ENCODE measurements at places on chromosomes 3 and 15.

DNA sequence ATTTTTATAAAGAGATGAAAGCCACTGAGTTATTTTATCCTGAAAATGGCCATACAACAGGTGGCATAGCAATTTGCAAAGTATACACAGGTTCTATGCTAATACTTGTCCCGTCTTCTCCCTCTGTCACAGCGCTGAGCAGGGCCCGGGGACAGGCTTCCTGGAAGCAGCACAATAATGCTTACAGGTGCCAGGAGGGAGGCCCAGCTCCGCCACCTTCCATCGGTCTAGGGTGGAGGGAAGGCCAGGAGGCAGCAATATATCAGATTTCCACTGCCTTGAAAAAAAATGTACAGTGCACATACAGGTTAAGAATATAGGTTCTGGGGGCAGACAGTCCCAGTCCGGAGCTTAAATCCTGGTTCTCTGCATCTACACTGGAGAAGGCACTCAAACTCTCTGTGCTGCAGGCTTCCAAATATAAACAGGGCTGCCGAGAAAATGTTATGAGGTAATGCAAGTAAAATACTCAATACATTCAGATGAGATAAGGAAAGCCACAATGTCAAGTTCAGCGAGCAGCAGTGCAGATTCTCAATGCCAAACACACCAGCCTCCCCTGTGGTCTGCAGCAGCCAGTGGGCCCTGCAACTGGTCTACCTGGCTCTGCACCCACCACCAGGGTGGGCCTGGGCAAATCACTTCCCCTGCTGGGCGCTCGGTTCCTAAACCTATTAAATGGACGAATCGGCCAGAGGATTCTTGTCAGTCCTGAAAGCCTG is 189.6 kb downstream of the XXYLT1 start:
- peak; percentile 87 for DNase-seq

GRCh38 chr15:99187936-99188335 is 61.4 kb downstream of the TTC23 start:
- DNase-seq: no peak

- no peak for DNase-seq
Observed at GRCh38 chr3:59451800-59452746, 402.2 kb upstream of the CFAP20DC start.

DNA sequence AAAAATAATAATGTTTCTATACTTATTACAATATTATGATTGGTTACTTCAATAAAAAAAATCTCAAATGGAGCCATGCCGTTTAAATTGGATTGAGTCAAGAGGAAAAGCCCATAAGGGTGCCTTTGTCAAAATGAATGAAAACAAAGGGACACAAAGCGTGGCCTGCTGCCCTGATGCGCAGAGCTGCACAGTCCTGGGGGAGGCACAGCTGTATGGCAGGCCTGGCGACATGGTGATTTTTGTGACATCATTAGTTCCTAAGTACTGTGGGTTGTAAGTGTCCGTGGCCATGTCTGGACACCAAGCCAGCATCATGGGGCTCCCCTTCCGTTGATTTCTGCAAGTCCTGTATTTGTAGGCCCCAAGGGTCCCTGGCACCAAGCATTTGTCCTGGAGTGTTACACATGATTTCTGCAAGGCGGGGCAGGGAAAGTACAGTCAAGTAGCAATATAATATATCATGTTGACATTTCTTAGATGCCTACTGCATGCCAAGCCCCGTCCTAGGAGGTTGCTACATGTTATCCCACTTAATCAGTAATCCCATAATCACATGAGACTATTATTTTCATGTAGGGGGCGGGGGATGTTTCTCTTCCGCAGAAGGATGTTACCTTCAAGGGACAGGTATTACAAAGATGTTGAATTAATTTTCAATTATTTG is 59.7 kb downstream of the GHSR start:
- no peak for DNase-seq

DNA sequence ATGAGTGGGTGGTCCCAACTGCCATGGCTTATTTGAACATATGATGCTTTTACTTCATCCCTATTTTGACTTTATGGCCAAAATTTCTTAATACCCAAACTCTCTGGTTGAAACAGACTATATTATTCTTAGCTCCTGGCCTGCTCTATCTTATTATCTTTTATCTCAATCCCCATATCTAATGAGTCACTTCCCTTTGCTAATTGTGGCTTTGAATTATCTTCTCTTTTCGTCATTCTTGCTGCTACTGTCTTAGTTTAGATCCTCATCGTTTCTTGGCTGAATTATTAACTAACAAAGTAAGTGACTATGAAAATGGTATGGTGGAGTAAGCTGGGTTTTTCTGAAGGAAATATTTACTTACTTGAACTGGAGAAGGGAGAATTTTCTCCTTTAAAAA is 28.2 kb upstream of the DNAJC19 start:
- no peak for DNase-seq

- DNase-seq: no peak
Observed at GRCh38 chr3:105862217-105862616, 6.6 kb downstream of the CBLB start.

GRCh38 chr3:143120716-143121240 is 1.2 kb downstream of the CHST2 start:
- no peak for DNase-seq

- DNase-seq: no peak
Observed at GRCh38 chr3:13057282-13058040, 15.8 kb downstream of the IQSEC1 start.

GRCh38 chr15:48722764-48723661 is 77.5 kb upstream of the FBN1 start:
- DNase-seq: no peak

GRCh38 chr3:126834596-126835471 is 130.8 kb downstream of the CHCHD6 start:
- no peak for DNase-seq

DNA sequence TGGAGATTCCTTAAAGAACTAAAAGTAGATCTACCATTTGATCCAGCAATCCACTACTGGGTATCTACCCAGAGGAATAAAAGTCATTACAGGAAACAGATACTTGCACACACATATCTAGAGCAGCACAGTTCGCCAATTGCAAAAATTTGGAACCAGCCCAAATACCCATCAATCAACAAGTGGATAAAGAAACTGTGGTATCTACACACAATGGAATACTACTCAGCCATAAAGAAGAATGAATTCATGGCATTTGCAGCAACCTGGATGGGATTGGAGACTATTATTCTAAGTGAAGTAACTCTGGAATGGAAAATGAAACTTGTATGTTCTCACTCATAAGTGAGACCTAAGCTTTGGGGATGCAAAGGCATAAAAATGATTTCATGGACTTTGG is 23.8 kb downstream of the SLC7A14 start:
- DNase-seq: no peak

DNA sequence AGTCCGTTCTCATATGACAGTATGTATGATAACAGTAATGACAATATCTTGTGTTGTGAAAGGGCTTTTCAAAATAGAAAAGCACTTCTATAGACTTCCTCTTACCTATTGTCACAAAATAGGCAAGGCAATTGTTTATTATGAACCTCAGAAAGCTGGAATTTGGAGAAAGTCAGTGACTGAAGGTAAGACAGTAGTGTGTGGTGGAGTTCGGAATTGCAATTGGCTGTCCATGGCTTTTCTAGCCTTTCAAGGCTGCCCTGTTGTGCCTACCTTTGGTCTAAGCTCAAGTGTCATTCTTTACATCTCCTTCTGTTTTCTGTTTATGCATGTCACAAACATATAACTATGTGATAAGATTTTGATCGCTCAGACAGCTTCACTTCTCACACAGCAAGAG is 219.3 kb upstream of the NR2E3 start:
- DNase-seq: no peak

- no peak for DNase-seq
Observed at GRCh38 chr15:56086566-56086965, 93.2 kb upstream of the NEDD4 start.

GRCh38 chr3:120200493-120201235 is 84.4 kb downstream of the GPR156 start:
- DNase-seq: no peak

GRCh38 chr3:11539677-11540076 is 104.0 kb downstream of the VGLL4 start:
- DNase-seq: no peak

DNA sequence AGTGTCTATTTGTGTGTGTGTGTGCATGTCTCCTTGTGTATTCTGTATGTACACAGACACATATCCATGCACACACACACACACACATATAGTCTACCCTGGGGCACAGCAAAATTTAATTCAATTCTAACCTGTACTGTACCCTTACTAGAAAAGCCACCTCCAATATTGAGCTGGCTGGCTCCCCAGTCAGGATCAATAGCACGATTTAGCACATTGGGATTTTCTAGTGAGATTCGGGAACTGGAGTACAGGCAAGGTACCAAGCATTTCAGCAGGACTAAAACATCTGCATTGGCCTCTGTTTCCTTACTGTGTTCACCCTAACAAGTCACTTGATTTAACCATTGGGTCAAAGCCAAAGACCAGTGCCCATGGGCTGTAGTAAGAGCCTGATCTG is 13.2 kb downstream of the FSTL1 start:
- no peak for DNase-seq

DNA sequence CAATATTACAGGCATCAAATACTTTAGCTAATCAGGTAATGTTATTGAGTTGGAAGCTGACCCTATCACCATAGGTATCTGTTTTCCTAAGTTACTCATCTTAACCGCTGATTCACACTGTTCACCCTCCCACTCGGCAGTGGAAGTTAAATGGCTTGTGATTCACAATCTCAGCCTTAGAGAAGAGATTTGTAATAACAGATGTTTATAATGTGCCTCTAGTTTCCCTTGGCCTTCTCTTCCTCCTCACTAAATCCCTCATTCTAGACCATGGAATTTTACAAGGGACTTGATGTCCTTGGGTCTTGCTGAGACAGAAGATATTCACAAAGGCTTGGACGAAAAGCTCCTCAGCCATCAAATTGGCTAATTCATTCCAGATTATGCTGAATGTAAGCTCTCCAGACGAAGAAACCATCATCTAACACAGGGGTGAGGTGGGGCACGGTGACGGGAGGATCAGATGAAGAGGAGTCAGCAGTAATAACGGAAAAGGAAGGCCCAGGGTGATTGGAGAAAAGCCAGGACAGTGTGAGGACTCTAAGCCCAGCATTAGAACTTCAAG is 931.7 kb downstream of the MCTP2 start:
- DNase-seq: no peak

- DNase-seq: no peak
Observed at GRCh38 chr3:184800349-184800930, 11.5 kb upstream of the VPS8 start.

GRCh38 chr3:12984023-12984823 is 89.0 kb downstream of the IQSEC1 start:
- DNase-seq: peak; percentile 13

- DNase-seq: no peak
Observed at GRCh38 chr3:125192190-125193035, 20.1 kb downstream of the SLC12A8 start.

GRCh38 chr3:56836276-56837163 is 34.8 kb upstream of the ARHGEF3 start:
- no peak for DNase-seq

DNA sequence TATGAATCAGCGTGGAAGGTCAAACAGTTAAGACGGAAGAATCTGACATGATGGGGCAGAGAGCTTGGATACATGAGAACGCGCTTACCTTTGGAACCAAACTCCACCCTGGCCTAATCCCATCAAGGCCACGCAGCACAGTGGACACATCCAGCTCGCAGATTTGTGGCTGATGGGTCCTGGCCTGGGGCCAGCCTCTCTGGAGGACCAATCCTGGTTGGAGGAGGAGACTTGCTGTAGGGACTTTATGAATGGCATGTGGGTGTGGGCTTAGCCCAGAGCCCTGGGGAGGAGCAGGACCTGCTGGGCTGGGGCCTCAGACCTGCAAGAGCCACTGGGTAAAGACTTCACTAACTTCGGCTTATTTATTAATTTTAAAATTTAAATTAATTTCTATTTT is 73.4 kb upstream of the ANKRD34C start:
- DNase-seq: no peak

DNA sequence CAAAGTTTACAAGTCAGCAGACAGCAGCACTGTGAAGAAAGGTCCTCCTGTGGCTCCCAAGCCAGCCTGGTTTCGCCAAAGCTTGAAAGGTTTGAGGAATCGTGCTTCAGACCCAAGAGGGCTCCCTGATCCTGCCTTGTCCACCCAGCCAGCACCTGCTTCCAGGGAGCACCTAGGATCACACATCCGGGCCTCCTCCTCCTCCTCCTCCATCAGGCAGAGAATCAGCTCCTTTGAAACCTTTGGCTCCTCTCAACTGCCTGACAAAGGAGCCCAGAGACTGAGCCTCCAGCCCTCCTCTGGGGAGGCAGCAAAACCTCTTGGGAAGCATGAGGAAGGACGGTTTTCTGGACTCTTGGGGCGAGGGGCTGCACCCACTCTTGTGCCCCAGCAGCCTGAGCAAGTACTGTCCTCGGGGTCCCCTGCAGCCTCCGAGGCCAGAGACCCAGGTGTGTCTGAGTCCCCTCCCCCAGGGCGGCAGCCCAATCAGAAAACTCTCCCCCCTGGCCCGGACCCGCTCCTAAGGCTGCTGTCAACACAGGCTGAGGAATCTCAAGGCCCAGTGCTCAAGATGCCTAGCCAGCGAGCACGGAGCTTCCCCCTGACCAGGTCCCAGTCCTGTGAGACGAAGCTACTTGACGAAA is 24.2 kb downstream of the STARD5 start:
- no peak for DNase-seq

DNA sequence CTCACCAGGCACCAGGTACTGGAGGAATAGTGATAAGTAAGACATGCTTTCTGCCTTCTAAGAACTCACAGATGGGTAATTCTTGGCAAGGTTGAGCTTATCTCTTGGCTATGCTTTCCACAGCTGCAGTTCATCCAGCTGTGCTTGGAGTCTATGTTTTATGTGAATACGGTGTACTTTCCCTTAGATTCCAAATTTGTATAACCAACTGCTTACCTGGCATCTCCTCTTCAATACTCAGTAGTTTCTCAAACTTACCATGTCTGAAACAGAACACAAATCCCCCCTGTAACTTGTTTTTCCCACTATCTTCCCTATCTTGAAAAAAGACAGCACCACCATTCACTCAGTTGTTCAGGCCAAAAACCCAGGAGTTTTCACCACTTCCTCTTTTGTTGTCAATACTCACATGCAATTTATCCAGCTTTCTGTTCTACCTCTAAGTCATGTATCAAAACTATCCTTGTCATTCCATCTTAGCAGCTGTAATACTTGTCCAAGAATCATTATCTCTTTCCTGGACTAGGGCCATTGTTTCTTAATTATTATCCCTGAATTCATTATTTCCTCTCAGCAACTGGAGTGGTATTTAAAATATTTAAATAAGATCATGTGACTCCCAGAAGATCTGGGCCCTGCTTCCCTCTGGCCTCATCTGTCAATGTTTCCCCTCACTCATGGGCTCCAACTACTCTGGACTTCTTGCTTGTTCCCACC is 32.6 kb downstream of the COL6A5 start:
- no peak for DNase-seq

GRCh38 chr3:46901591-46902187 is 24.2 kb downstream of the PTH1R start:
- DNase-seq: no peak

GRCh38 chr3:4939276-4939675 is 40.0 kb upstream of the BHLHE40 start:
- no peak for DNase-seq

- DNase-seq: no peak
Observed at GRCh38 chr3:181691901-181692300, 19.8 kb upstream of the SOX2 start.

- no peak for DNase-seq
Observed at GRCh38 chr15:86021281-86022264, 58.1 kb upstream of the AGBL1 start.

GRCh38 chr15:63035253-63035652 is 7.3 kb upstream of the TPM1 start:
- DNase-seq: no peak
